Retinal pigment epithelial cell (primary cell): ENCODE measurements at places on chromosomes 3 and 15.

DNA sequence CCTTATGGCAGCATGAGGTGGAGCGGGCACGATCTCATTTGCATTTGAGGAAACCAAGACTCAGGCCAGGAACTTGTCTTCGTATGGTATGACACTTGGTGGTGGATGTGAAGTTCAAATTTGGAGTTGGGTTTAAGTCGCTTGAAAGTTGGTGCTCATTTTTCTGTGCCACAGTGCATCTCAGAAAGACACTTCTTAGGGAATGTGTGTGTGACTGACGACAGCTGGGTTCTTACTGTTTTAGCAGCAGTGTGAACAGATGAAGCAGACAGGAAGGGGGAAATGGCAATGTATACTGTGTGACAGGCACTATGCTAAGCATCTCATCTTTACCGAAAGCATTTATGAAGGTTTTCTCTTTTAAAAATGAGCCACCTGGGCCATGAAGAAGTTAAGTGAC, 75.4 kb downstream of the SEC22A start:
- no peak for DNase-seq

DNA sequence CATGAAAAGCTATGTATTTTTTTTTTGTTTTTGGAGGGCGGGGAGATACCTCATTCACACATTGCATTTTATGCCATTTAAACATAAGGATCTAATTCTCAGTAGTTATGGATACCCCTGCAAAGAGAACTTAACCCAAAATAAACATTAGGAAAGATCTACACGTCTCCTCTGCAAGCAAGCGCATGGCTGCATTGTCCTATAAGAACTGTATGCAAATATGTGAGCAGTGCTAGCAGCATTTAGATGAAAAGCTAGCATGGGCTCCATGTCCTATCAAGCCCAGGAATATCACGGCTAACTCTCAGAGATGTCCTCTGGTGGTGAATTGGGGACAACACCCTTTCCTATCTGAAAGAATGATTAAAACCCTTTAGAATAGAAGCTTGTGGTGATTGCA, 292.8 kb downstream of the MEX3B start:
- no peak for DNase-seq

DNA sequence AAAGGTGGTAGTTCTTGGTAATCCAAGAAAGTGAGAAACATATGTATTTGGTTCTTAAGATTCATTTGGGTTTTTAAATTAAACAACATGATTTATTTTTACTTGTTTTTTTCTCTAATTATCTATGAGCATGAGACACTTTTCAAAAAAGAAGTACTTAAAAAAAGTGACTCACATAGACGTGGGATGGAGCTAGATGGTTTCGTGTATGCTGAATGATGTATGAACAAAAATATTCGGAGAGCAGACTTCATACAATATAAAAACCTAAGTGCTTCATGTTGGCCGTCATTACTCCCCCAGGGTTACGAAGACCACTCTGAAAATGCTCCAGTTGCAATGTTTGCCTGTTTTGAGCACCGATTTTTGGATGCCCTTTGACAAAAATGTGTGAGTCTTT, 90.9 kb downstream of the RORA start:
- DNase-seq, result no peak

GRCh38 chr3:81492040-81492439, 269.4 kb downstream of the GBE1 start:
- DNase-seq, result no peak

- DNase-seq, result no peak
Measured at GRCh38 chr3:19886404-19886803, 47.6 kb downstream of the EFHB start.

DNA sequence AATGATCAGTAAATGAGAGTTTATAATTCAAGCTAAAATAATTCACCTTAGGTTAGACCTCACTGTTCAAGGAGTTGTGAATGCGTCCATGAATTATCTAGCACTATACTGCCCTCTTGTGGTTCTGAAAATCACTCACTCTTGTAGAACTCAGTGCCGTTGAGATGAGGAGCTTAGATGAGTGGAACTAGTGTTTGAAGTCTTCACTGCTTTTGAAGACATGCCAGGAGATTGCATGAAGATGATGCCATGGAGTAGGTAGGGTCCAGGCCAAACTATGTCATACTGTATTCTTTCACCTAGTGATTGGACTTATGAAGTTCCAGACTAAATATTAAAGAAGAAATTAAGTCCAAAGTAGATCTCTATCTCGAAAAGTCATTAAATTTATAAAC, 28.8 kb downstream of the LYSMD4 start:
- DNase-seq, result peak; percentile 53

DNA sequence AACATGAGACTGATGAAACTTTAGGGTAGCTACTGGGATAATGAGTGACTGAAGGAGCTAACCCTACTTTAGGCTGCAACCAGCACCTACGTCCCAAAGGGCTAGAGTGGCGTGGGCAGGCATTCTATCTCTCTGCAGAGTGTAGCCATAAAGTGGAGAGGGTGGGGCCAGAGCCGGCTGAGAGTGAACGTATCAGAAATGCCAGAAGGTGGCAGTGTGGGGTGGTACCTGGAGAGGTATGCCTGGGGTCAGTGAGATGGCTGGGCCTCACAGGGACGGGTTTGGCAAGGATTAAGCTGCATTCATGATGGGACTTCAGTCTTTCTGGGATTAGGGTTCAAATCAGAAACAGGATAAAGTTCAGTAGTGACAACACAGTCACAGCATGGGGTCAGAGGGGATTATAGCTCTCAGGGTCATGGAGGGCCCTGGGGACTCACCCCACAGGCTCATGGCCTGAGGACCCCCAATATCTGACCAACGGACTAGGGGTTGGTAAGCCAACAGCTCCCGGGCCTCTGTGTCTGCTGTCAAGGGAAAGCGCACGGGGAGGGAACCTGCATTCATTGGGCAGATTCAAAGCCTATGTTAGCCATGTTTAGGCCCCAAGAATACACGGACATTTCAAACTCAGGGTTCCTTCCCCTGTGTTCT, 86.5 kb upstream of the FOXB1 start:
- peak; percentile 13 for DNase-seq
